ENCODE measurements at places on chromosomes 4 and X.

- DNase-seq: no peak
Observed at GRCh38 chr4:85092943-85093342, 126.5 kb upstream of the WDFY3 start.

DNA sequence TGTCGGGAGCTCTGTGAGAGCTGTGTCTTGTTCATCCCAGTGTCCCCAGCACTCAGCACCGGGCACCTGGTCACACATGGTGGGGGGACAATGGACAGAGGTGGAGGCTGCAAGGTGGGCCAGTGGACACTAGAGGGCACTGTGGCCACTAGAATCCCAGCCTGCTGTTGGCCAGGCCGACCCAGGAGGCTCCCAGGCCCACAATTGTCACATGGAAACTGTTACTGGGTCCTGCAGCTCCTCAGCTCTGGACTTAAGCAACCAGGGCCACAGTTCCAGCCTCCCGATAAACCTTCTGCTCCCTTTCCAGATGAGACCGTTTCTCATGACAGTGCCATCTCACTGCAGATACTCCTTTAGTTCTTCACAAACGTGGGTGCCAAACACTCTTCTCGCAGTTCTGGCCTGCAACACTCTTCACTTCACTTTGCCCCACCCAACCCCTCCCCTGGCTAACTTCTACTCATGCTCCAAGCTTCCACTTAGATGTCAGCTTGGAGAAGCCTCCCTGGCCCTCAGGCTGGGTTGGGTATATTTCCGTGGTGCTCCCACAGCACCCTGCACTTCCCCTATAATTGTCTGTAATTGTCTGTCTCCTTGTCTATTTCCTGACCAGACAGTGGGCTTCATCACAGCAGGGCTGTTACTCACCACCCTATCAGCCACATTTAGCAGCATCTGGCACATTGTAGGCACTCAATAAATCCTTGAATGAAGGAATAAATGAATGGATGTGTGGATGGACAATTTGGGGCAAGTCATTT, 3.5 kb upstream of the IQSEC2 start:
- DNase-seq: no peak

DNA sequence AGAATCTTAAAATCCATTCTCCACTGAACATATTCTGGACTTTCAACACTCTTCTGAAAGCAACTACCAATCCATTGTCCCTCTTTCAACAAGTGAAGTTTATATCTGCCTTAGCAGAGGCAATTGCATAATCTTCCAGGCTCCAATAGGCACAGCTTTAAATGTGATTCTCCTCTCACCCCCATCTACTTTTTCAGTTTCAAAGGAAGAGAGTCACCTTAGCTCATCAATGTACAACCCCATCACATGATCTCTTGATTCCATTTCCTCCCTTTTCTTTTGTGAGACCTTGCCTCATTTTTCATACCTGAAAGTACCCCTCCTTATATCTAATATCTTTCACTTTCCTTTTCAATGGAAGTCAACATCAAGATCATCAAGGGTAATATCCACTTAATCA, 921.7 kb upstream of the EPHA5 start:
- no peak for DNase-seq

DNA sequence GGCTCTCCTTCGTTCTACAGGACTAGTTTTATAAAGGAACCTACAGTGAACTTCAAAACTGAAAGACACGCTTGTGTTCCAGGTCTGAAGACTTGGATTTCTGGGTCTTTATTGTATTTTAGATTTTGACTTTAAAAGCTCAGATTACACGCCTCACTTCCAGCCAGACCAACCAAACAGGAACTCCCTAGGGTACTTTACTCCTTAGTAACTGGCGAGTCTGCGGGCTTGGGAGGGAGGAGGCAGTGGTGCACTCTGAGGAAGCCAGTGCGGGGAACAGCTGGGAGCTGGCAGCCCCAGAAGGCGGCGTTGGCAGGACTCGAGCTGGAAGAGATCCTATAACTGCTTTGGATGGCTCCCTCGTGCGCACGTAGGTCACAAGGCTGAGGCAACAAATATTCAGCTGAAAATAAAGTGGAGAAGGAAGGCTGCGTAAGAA, 391 bp upstream of the PHKA1 start:
- peak; percentile 0 for DNase-seq

- no peak for DNase-seq
Observed at GRCh38 chr4:73098016-73098415, 28.5 kb upstream of the COX18 start.
